ENCODE measurements at places on chromosomes 13 and 19.

- DNase-seq, result no peak
Measured at GRCh38 chr13:99721606-99722337, 220.5 kb downstream of the TM9SF2 start.

- no peak for DNase-seq
Measured at GRCh38 chr13:66513728-66514127, 716.4 kb downstream of the PCDH9 start.

GRCh38 chr13:98897706-98898105, 80.2 kb downstream of the DOCK9 start:
- DNase-seq, result no peak

DNA sequence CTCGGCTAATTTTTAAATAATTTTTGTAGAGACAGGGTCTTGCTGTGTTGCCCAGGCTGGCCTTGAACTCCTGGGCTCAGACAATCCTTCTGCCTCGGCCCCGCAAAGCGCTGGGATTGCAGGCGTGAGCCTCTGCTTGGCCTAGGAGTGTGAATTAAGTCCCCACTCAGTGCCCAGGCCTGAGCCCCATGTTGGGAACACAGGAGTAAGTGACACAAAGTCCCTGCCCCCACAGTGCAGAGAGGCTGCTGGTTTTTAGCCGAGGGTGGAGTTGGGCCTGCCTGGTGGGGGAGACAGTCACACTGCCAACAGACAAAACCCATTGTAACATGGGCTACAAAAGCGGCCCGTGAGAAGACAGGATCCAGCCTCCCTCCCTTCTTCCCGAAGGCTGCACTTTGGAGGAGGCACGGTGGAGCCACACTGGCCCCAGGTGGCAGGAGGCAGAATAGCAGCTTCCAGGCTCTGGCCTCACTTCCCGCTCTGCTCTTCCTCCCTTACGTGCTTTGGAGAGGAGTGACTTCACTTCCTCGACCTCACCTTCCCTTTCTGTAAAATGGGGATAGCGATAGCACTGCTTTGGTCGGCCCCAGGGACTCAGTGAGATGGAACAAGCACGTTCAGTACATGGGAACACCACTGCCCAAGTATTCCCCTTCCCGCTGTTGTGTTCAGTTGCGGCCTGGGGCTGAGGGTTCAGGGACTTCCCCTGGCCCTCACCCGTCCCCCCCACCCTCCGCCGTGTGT, 15.2 kb upstream of the EHD2 start:
- DNase-seq, result peak; percentile 62

GRCh38 chr13:36166046-36166445, 34.9 kb upstream of the DCLK1 start:
- DNase-seq, result no peak

GRCh38 chr13:72062566-72062965, 195.6 kb upstream of the DACH1 start:
- DNase-seq, result no peak

DNA sequence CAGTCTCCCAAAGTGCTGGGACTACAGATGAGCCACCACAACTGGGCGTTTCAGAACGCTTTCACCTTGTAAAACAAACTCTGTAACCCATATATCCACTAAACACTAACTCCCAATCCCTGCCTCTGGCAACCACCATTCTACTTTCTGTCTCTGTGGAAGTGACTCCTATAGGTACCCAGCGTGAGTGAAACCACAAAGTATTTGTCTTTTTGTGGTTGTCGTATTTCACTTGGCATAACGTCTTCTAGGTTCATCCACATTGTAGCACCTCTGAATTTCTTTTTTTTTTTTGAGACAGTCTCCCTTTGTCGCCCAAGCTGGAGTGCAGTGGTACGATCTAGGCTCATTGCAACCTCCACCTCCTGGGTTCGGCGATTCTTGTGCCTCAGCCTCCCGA, 44.8 kb downstream of the BRD4 start:
- no peak for DNase-seq

DNA sequence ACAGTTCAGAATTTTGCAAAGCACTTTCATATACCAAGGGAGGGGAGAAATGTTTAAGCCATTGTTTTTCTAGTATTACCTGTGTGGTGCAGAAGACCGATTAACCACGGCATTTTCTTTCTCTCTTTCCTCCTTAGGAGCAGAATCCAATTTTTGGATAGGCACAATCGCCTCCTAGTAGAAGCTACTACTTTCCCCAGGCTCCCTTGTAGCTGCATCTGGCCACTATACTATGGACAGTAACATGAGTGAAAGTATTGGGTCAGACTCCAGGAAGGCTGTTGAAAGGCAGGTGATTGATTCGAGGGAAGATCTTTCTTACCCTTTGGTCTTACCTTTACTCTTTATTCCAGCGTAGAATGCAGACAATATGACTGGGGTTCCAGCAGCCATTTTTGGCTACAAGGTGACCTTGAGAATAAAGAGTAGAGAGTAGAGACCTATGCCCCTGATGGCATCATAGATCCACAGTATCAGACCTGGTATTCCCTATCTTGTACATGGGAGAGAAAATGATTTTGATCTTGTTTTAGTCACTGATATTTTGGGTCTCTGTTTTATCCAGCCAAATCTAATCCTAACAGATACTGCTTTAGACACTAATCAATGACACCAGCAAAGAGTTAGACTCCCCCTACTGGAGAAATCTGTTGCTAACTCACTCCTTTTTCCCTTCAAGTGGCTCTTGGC, 77.0 kb downstream of the LRRC63 start:
- DNase-seq, result no peak

DNA sequence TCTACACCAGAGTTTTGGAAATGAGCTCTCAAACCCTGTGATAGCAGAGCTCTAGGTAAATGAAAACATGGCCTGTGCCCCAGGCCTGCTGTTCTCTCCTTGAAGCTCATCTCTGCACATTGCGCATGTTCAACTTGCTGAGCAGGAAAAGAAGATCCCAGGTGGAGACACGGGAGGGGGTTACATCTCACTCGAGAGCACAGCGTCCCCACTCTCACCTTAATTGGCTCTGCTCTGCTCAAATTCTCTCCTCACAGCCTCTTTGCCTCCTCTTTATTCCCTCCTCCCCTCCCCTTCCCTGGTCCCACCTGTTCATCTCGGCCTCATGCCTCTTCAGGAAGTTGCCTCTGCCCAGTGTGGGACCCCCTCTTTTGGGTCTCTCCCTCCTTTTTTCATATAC, 44.7 kb downstream of the RGCC start:
- DNase-seq, result no peak
